ENCODE measurements at places on chromosomes 2 and 18. TPM values are rescaled to one million over a fixed set of nuclear protein-coding genes. Genes with fewer than 3 reads are reported as not detected.

GRCh38 chr2:116250376-116250775 lies 1564.1 kb upstream of the DDX18 start:
- no peak for DNase-seq

- no peak for DNase-seq
Measured at GRCh38 chr2:170155723-170156253, 22.2 kb upstream of the MYO3B start.

GRCh38 chr2:160790738-160791137 lies 297.1 kb upstream of the RBMS1 start:
- DNase-seq = no peak

The SLC8A1 gene
- polyA plus RNA-seq = 13.2 TPM

The KCNJ13 gene
- 28.1 TPM for polyA plus RNA-seq

DNA sequence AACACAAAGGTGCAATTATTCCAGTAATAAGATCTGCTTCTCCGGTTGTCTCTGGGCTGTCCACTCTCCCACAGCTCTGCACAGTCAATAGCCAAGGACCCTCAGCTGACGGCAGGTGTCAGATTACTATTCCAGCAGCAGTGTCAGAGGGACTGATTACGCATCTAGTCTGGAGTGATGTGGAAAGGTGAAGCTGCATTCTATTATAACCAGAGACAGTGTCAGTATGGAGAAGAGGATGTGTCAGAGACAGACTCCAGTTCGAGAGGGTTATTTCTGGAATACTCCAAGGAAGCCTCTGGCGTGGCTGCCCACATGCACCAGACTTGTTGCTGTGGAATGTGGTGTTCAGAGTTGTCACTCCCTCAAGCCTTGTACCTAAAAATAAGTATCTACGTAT lies 163.6 kb upstream of the TMEM200C start:
- no peak for DNase-seq

The PLEK gene
- 8.0 TPM for polyA plus RNA-seq

The VWC2L gene
- 0.03 TPM for polyA plus RNA-seq

The SYT4 gene
- polyA plus RNA-seq = 9.7 TPM

DNA sequence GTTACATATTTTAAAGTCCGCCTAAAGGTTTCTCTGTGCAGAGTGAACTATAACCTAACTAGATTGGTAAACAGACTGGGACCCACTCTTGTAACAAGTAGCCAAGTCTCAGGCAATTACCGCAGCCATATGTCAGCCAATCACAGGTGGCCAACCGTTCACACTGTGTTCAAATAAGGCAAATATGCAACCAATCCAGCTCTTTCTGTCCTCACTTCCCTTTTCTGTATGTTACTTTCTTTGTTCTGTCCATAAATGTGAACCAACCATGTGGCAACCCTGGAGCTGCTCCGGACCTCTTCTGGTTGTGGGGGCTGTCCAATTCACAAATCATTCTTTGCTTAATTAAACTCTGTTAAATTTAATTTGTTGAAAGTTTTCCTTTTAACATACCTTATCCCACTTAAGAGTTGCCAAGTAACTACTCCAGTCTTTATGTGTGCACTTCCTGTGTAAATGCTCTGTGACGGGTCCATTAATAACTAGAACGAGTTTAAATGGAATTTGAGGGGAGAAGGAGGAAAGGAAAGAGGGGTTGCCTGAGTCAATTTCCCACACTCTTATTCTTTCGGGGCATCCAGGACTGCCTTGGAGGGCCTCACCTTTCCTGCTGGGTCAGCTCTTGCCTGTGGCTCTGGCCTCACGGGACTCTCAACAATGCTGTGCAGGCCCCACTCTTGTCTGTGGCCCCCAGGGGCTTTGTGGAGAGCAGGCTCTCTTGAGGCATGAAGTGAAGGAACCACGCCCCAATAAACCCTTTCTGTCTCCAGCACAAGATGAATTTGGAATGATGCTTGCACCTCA lies 6.6 kb upstream of the RPL37A start:
- DNase-seq = no peak

DNA sequence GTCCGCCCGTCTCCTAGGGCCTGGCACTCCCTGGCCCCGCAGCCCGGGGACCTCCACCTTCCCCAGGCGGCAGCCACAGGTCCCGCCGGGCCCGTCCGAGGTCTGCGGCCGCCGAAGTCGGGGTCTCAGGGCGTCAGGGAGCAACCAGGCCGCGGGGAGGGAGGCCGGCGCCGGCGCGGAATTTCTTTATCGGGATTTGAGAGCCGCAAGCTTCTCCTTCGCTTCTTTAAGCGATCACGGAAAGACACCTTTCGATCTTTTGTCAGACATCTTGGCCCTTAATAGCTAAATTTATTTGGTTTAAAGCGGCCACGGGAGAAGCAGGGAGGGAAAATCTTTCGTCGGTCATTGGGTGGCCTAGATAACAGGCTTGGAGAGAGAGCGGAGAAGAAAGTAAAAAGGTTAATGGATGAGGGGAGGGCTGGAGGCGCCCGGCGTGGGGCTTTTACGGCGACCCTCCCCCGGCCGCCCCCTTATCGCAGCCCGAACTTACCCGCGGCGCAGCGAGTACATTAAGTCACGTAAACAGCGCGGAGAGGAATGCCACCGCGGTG lies 4.3 kb upstream of the GATA6 start:
- no peak for DNase-seq

DNA sequence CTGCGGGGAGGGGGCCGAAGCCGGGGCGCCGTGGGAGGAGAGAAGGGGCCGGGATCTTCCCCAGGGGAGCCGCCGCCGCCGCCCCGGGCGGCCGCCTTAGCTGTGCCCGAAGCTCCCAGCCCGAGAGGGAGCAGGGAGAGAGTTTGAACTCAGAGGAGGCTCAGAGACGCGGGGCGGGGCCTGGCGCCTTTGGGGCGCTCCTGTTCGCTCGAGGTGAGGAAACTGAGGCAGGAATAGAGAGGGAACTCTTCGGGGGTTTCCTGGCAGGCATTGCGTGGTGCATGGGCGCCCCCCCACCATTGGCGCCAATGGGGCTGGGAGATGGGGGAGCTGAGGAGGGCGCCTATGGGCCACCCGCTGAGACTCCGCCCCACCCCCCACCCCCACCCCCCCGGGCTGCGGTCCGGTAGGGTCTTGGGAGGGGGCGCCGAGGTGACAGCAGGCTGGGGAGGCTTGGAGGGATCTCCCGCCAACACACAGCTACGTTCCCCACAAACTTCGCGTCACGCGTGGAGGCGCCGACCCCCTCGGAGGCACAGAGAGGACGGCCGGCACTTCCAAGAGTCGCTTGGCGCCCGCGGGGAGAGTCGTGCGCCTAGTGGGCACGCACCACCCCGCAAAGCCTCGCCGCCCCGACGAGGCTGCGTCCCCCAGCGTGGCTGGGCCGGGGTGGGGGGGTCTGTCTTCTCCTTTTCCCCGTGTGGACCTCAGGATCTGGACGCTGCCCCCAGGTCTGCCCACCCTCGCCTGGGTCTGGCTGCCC lies 680 bp downstream of the CTDSP1 start:
- no peak for DNase-seq

- DNase-seq = no peak
Measured at GRCh38 chr2:233831861-233832260, 22.5 kb downstream of the HJURP start.

- no peak for DNase-seq
Measured at GRCh38 chr18:40088130-40088529, 1866.9 kb upstream of the PIK3C3 start.

- DNase-seq = no peak
Measured at GRCh38 chr2:143452817-143453451, 323.7 kb downstream of the ARHGAP15 start.

- DNase-seq = no peak
Measured at GRCh38 chr2:174120346-174120745, 128.0 kb downstream of the OLA1 start.

DNA sequence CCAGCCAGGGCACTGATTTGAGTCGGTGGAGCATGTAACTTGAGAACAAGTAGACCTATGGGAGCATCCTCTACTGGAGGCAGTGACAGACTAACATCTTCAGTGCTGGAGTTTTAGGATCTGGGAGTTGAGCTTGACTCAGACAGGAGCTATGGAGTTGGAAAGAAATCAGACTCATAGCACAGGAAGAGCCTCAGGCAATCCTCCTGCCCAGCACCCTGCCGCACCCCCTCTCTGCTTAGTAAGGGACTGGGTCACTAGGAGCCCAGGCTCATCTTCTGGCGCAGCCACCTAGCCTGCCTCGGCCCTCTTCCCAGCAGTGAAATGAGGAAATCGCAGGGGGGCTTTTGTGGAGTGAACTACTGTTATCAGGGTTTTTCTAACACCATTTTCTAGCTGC lies 3.6 kb downstream of the ARID5A start:
- DNase-seq = no peak

The DPP4 gene
- polyA plus RNA-seq = 145 TPM

The CIB4 gene
- 0.21 TPM for polyA plus RNA-seq

GRCh38 chr18:73461780-73462059 lies 593.9 kb upstream of the NETO1 start:
- no peak for DNase-seq

The PLCD4 gene
- 4.0 TPM for polyA plus RNA-seq

- no peak for DNase-seq
Measured at GRCh38 chr2:175439416-175439815, 257.9 kb upstream of the ATP5MC3 start.

The CHRND gene
- 0.27 TPM for polyA plus RNA-seq

- DNase-seq = no peak
Measured at GRCh38 chr2:240429872-240430491, 5.5 kb upstream of the GPC1 start.

GRCh38 chr2:47309952-47310800 lies 92.8 kb upstream of the MSH2 start:
- peak; percentile 98 for DNase-seq

- DNase-seq = no peak
Measured at GRCh38 chr2:23905155-23905554, 21.8 kb downstream of the ATAD2B start.

The IL1RL1 gene
- polyA plus RNA-seq = 0.46 TPM

The CAPN10 gene
- 34.9 TPM for polyA plus RNA-seq

DNA sequence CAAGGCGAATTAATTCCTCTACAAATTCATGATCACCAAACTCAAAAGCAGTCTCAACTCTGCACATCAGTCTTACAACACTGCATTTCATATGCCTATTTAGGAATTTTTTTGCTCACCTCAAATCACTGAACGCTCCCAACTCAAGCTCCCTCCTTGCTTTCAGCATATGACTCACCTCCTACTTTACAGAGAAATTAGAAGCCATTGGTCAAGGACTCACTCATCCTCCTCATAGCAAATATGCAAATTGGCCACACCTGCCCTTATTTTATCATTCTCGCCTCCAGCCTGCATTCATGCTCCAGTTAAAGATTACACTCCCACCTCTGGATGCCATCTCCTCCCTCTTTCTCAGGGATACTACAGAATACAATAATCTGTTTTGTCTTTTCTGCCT lies 148.8 kb downstream of the MBD2 start:
- DNase-seq = no peak

DNA sequence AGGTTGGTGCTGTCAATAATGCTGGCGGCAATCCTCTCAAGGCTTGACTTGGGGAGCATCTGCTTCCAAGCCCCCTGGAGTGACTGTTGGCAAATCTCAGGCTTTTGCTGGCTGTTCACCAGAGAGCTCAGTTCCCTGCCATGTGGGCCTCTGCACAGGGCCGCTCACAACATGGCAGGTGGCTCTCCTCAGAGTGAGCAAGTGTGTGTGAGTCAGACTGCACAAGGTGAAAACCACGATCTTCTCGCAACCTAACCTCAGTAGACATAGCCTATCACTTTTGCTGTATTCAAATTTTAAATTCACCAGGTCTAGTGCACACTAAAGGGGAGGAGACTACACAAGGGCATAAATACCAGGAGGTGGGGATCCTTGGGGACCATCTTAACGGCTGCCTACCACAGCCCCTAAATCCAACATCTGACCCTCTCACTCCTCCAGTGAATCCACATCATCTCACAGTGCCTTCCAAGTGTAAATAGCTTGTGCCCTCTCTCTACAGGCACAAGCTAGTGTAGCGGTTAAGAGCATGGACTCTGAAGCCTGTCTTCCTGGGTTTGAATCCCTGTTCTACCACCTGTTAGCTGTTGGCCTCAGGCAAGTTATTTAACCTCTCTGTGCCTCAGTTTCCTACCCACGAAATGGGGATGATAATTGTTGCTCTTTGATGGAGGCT lies 187.7 kb upstream of the CXCR4 start:
- DNase-seq = no peak

- DNase-seq = no peak
Measured at GRCh38 chr18:37764541-37765288, 199.1 kb upstream of the CELF4 start.

DNA sequence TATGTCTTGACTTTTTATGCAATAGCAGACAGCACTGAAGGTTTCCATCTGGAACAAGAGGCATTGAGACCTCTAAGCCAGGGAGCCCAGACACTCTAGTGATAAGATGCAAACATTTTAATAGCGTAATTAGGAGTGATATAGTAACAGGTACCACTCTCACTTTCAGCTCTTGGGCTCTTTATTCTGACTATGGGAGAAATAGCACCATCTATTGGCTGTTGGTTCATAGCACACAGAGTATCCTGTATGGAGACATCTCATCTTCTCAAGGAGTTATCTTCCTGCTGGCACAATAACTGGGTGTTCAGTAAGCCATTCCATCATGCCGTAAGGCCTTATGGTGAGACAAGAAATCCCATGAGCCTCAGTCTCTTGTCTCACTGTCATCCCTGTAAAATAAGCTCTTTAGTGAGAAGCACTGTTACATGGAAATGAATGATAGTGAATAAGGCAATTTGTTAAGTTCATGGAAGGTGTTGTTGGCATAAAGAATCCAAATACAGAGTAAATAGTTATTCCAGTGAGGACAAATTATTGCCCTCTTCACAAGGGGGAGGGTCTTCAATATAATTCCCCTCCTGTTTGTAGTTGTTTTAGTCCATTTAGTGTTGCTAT lies 48.3 kb downstream of the THUMPD2 start:
- DNase-seq = no peak

DNA sequence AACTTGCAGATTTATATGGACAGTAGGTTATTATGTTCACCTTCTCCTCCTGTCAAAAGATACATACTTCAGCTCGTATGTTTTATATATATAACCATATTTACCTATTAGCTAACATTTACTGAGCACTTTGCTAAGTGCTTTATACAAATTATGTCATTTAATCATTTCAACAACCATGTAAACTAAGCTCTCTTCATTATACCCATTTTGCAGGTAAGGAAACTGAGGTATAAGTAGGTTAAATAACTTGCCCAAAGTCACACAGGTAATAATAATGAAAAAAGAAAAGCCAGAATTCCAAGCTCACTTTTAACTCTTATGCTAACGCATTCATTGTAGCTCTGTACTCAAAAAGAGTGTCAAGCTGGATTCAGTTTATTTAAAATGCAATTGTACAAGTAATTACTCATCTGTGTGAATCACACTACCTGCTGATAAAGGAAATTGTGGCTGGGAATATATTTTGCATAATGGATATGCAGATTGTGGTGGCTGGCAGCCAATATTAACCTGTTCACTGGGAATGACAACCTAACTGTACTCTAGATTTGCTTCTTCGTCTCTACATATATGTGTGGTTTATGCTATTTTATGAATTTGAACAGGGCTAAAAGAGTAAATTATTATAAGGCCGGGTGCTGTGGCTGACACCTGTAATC lies 20.6 kb downstream of the SLC16A14 start:
- DNase-seq = no peak

GRCh38 chr18:449374-449773 lies 51.1 kb downstream of the COLEC12 start:
- peak; percentile 51 for DNase-seq

The VAMP5 gene
- polyA plus RNA-seq = 18.0 TPM
